Sigmoid colon (tissue), 7 donors: ENCODE measurements at places on chromosomes 4 and X. TPM values are rescaled to one million over a fixed set of nuclear protein-coding genes. Genes with fewer than 3 reads are reported as not detected.

DNA sequence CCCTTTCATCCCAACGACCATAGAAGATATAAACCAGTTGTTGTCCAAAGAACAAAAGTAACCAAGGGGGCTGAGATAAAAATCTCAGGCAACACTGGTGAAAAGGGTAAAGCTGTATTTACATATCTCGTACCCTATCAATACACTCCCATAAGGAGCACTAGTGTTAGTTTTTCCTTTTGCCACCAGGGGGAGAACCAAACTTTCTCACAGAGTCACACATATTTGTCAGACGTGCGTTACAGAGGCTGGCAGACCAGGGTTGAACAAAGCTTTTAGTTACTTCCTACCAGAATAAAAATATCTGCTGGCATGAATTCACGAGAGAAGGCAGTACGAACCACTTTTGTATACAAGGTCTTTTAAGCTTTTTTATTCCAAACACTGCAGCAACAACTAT lies 88.3 kb downstream of the AMELX start:
- H3K36me3 ChIP-seq = no peaks in the 10 kb centered on the region
- no peak overlapping the region for H3K4me3 ChIP-seq
- DNase-seq = peak; percentile 71
- no peaks in the 10 kb centered on the region for H3K27me3 ChIP-seq

Gene ETNPPL
- total RNA-seq = 0.36 TPM

DNA sequence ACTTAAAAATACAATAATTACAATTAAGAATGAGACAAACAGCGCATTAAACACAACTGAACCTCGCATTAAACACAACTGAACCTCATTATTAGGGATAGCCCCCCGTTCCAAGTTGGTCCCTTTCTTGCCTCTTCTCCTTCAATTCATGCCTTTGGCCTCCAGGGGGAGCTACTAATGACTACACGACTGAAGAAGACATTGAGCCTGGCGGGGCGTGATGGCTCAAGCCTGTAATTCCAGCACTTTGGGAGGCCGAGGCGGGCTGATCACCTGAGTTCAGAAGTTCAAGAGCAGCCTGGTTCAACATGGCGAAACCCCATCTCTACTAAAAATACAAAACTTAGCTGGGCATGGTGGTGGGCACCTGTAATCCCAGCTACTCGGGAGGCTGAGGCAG lies 56.4 kb upstream of the NWD2 start:
- no peaks in the 10 kb centered on the region for H3K27me3 ChIP-seq
- no peaks in the 10 kb centered on the region for H3K36me3 ChIP-seq
- H3K4me3 ChIP-seq = no peak overlapping the region
- H3K27ac ChIP-seq = no peak overlapping the region
- H3K4me1 ChIP-seq = no peaks in the 10 kb centered on the region

DNA sequence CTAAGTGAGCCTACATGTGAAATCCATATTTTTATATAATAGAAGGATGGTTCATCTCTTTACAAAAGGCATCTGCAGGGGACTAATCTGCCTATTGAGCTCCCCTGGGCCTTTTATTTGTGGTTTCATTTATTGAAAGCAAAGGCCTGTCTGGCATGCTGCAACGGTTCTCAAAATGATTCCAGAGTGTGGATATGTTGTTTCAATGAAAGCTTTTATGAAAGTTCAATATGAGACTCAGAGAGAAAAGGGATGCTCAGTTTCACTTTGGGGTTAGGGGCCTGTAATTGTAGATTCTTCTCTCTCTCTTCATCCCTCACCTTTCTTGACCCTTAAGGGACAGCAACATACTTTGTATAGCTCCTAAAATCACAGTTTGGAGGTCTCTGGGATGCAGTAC lies 204.2 kb upstream of the CASK start:
- no peaks in the 10 kb centered on the region for H3K27me3 ChIP-seq
- no peak overlapping the region for H3K4me3 ChIP-seq
- no peaks in the 10 kb centered on the region for H3K4me1 ChIP-seq
- H3K27ac ChIP-seq = no peak overlapping the region
- H3K36me3 ChIP-seq = no peaks in the 10 kb centered on the region

- peaks cover 1% of the 10 kb centered on the region for H3K36me3 ChIP-seq
- H3K4me3 ChIP-seq = no peak overlapping the region
- H3K27ac ChIP-seq = no peak overlapping the region
Observed at GRCh38 chr4:475962-476361, 23.0 kb downstream of the ZNF721 start.

GRCh38 chr4:71069063-71069462 lies 75.6 kb downstream of the DCK start:
- no peaks in the 10 kb centered on the region for H3K36me3 ChIP-seq
- no peaks in the 10 kb centered on the region for H3K4me1 ChIP-seq
- no peaks in the 10 kb centered on the region for H3K27me3 ChIP-seq
- H3K4me3 ChIP-seq = no peak overlapping the region

Gene HHIP
- 0.16 TPM for total RNA-seq

DNA sequence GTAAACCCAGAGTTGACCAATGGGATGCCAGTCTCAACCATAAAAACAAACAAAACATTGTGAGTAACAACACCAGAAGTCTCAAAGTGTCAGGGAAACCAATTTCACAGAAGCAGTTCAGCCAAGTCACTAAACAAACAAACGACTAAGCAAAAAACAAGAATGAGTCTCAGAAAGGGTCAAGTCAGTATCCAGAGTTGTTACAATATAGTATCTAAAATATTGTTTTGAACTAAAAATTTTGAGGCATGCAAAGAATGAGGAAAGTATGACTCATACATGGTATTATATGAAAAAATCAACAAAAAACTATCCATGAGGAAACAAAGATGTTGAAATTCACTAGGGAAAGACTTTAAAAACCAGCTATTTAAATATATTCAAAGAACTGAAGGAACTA lies 70.6 kb downstream of the AR start:
- H3K4me3 ChIP-seq = no peak overlapping the region
- no peak overlapping the region for H3K27ac ChIP-seq
- H3K27me3 ChIP-seq = no peaks in the 10 kb centered on the region

GRCh38 chr4:44651425-44651824 lies at the start of gene YIPF7:
YIPF7 (minus strand) TSS chr4:44651625; CDS start chr4:44650100, 1,525 bp downstream.
- no peak within 1 kb of the TSS for H3K27ac ChIP-seq
- no peak within 1 kb of the TSS for H3K4me3 ChIP-seq
- no peaks in the 10 kb centered on the region for H3K4me1 ChIP-seq
- no peaks in the 10 kb centered on the region for H3K27me3 ChIP-seq
- no peak for DNase-seq

DNA sequence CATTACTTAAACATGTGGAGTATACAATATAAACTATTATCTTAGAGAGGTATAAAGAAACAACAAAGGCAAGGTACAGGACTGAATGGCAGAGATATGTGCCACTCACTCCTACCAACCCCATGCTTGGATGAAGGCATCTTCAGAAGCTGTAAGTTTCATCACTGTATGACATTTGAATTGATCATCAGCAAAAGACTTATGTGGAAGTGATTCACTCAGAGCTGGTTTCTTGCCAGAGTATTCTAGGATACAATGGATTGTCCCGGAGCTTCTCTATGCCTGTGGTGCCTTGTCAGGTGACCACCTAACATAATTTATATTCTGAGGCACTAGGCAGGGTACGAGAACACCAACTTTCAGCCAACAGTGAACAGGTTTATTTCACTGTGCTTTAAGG lies 392.2 kb downstream of the PPP1R2C start:
- H3K4me3 ChIP-seq = no peak overlapping the region
- no peaks in the 10 kb centered on the region for H3K36me3 ChIP-seq
- H3K27me3 ChIP-seq = peaks cover 3% of the 10 kb centered on the region
- no peak for DNase-seq

Gene CABS1
- not detected for total RNA-seq

Gene ARX
- total RNA-seq = not detected

Gene C4orf51
- total RNA-seq = not detected

GRCh38 chr4:81030981-81031791 lies 678 bp downstream of the BMP3 start:
- peak overlapping the region; percentile 86 for H3K27ac ChIP-seq
- DNase-seq = no peak
- peaks cover 7% of the 10 kb centered on the region for H3K4me1 ChIP-seq
- peaks cover 15% of the 10 kb centered on the region for H3K27me3 ChIP-seq
- H3K4me3 ChIP-seq = peak overlapping the region; percentile 77

Gene ITM2A
- 21.8 TPM for total RNA-seq

- peak; percentile 9 for DNase-seq
- H3K4me3 ChIP-seq = no peak overlapping the region
- H3K27me3 ChIP-seq = no peaks in the 10 kb centered on the region
- H3K4me1 ChIP-seq = peaks cover 4% of the 10 kb centered on the region
- no peak overlapping the region for H3K27ac ChIP-seq
- no peaks in the 10 kb centered on the region for H3K36me3 ChIP-seq
Observed at GRCh38 chrX:119885554-119886428, 9.9 kb upstream of the AKAP14 start.

DNA sequence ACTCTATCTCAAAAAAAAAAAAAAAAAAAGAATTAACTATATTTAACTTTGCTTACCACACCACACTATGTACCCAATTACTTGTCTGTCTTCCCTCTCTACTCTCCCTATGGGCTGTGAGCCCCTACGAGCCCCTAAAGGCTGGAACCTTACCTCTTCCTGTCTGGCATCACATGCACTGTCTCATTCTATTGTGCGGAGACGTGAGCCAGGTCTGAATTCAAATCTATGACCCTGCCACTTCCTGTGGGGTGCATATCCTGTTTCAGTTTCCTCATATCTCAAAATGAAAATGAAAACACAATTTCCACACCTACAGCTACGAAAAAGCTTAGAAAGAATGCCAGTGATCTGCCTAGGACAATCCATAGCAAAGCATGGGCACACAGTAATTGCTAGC lies 42.9 kb upstream of the HS3ST1 start:
- no peak overlapping the region for H3K4me3 ChIP-seq
- H3K27ac ChIP-seq = no peak overlapping the region
- DNase-seq = peak; percentile 68
- no peaks in the 10 kb centered on the region for H3K27me3 ChIP-seq

GRCh38 chrX:20354505-20354904 lies 87.8 kb upstream of the RPS6KA3 start:
- no peaks in the 10 kb centered on the region for H3K4me1 ChIP-seq
- H3K27ac ChIP-seq = no peak overlapping the region
- no peak overlapping the region for H3K4me3 ChIP-seq
- no peaks in the 10 kb centered on the region for H3K27me3 ChIP-seq

GRCh38 chrX:154467556-154467955 lies 9.5 kb downstream of the PLXNA3 start:
- H3K4me3 ChIP-seq = no peak overlapping the region
- no peaks in the 10 kb centered on the region for H3K27me3 ChIP-seq
- peaks cover 40% of the 10 kb centered on the region for H3K36me3 ChIP-seq

- H3K4me3 ChIP-seq = no peak overlapping the region
- H3K27ac ChIP-seq = no peak overlapping the region
- H3K27me3 ChIP-seq = no peaks in the 10 kb centered on the region
- DNase-seq = no peak
- H3K36me3 ChIP-seq = no peaks in the 10 kb centered on the region
Observed at GRCh38 chr4:73750730-73751129, 10.4 kb downstream of the CXCL8 start.

- DNase-seq = no peak
- no peaks in the 10 kb centered on the region for H3K36me3 ChIP-seq
- H3K27ac ChIP-seq = no peak overlapping the region
- H3K4me1 ChIP-seq = no peaks in the 10 kb centered on the region
- no peaks in the 10 kb centered on the region for H3K27me3 ChIP-seq
- H3K4me3 ChIP-seq = no peak overlapping the region
Observed at GRCh38 chr4:63459329-63459728, 949.9 kb downstream of the TECRL start.

DNA sequence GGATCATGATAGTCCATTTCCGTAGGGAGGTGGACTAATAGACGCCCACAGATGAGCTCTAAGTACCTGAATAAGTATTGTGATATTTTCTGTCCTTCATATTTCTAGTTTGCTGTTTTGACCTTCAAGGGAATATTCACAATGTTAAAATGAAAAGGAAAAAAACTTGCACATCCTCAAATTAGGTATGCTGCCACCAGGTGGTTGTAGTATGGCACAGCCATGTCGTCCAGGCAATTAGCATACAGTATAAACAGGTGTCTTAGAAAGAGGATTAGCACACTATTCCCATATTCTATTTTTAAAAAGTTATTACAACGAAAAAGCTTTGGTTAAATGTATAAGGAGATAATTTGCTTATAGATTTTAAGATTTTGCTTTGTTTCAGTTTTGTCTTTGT lies 802.0 kb downstream of the RPA4 start:
- no peak for DNase-seq
- H3K36me3 ChIP-seq = no peaks in the 10 kb centered on the region
- H3K4me3 ChIP-seq = no peak overlapping the region
- no peaks in the 10 kb centered on the region for H3K27me3 ChIP-seq

- H3K27me3 ChIP-seq = no peaks in the 10 kb centered on the region
- no peaks in the 10 kb centered on the region for H3K4me1 ChIP-seq
- H3K4me3 ChIP-seq = no peak overlapping the region
- no peak overlapping the region for H3K27ac ChIP-seq
Observed at GRCh38 chrX:118174516-118175098, 58.0 kb upstream of the KLHL13 start.

Gene BBS7
- total RNA-seq = 14.5 TPM

DNA sequence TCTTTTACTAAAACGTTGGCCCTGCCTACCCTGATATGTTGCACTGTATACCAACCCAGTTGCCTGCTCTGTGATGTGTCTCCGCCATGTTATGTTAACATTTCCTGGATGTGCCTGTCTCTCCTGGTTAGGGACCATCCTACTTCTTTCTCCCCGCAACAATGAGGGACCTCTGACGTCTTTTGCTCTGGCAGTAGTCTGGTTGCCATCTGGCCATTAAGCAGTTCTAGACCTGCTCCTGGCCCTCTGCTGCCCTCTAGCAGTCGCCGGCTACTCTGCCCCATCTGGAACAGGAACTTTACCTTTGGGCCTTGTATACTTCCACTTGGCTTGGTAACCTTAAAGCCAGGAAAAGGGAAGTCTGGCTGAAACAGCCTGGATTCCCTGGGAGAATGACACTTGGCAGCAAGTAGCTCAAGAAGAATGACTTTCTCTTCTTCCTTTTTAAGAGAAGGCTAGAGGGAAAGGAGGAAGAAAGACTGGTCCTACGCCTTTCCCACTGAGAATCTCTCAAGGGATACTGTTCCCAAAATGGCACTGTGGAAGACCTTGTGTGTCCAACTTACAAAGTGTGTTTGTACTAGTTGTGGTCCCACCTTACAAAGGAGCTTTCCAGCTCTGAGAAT lies 63.5 kb downstream of the GPC3 start:
- DNase-seq = no peak
- no peak overlapping the region for H3K27ac ChIP-seq
- no peaks in the 10 kb centered on the region for H3K27me3 ChIP-seq
- no peak overlapping the region for H3K4me3 ChIP-seq
- no peaks in the 10 kb centered on the region for H3K4me1 ChIP-seq
- no peaks in the 10 kb centered on the region for H3K36me3 ChIP-seq

Gene ERAS
- not detected for total RNA-seq
